ENCODE measurements at places on chromosomes 7 and 10. TPM values are rescaled to one million over a fixed set of nuclear protein-coding genes. Genes with fewer than 3 reads are reported as not detected.

GRCh38 chr10:7444551-7445121 is 33.8 kb upstream of the SFMBT2 start:
- DNase-seq, result no peak

GRCh38 chr10:107894516-107894915 is 730.0 kb upstream of the SORCS1 start:
- no peak for DNase-seq

- DNase-seq, result no peak
Measured at GRCh38 chr10:47381427-47382379, 2.4 kb downstream of the ZNF488 start.

DNA sequence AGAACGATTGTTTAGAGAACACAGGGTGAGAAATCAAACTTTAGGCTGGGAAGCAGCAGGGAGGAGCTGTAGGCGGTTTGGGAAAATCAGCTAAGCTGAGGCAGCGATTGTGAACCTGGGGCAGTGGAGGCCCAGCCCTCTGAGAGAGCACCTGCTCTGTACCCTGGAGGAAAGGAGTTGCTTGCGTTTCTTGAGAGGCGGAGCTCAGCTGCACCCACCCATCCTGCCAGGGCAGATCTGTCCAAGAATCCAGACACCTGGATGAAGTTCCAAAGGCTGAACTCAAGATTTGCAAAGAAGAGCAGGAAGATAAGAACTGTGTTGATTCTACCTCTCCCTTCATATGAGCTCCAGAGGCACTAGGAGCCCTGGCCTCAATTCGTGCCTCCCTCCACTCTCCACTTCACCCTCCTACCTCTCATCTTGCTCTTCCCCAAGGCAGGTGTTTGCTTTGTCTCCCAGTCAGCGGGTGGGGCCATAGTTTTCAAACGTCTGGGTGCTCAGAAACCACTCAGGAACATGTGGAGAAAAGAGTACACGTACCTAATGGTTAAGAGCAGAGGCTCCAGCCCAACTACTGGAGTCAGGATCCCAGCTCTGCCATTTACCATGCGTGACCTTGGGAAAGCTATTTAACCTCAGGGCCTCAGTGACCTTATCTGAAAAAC is 21.5 kb upstream of the TMEM213 start:
- no peak for DNase-seq

DNA sequence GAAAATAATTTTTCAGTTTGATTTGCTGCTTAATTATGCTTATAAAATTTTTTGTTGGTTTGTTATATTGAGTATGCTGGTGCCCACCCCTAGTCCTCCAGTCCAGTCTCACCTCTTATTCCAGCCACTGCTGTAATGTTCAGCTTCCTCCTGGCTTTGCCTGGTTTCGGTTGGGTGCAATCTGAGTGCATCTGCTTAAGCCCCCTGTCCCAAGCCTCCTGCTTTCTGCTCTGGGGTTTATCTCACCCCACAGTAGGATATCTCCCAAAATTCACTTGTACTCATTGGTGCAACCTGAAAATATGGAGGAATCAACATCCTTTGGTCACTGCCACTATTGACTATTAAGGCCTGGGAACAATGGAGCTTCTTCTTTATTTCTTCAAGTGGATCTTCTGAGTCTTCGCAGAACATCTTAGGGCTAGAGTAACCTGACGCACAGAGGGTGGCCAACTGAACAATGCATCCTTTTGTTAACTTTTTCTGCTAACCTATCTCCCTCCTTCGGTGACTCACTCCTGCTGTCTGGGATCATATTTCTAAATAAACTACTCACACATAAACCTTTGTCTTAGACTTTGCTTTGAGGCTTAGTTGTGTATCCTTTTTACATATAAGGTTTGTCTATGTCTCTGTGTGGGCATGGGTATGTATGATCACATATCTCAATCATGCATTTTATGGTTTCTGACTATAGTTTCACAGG is 19.1 kb upstream of the SOSTDC1 start:
- peak; percentile 65 for DNase-seq

- DNase-seq, result no peak
Measured at GRCh38 chr7:5582532-5582935, 158.9 kb upstream of the TNRC18 start.

- no peak for DNase-seq
Measured at GRCh38 chr10:63677001-63677400, 155.8 kb downstream of the REEP3 start.

DNA sequence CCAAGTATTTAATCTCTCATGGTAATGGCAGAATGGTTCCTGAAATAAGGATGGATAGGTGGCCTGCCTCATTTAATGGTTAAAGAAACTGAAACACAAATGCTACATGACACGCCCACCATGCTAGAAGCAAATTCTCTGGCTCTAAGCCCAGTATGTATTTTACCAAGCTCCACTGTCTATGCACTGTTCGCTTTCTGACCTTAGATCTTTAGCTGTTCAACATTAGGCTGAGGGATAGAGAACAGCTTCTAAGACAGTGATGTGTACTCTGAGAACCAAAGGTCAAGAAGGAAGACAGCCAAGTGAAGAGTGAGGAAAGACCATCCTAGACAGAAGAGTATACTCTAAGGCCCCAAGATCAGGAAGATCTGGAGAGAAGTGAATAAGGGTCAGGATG is 26.6 kb downstream of the FAM3C start:
- DNase-seq, result peak; percentile 56

DNA sequence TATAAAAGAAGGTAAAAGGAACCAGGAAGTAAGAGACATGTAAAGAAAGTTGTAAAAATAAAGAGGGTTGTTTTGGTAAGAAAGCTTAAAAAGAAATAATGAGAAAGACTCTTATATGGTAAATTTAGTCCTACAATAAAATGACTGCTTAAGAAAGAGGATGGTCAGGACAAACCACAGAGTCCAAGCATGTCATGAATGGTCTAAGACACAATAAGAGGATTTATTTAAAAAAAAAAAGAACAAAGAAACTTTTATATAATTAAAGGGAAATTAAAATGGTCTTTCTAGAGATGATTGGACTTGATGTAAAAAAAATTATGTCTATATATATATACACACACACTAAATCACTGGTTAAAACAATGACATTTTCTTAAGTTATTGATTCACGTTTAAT is 18.2 kb downstream of the ATAD1 start:
- no peak for DNase-seq

GRCh38 chr10:103712146-103712545 is 143.2 kb downstream of the SH3PXD2A start:
- no peak for DNase-seq

DNA sequence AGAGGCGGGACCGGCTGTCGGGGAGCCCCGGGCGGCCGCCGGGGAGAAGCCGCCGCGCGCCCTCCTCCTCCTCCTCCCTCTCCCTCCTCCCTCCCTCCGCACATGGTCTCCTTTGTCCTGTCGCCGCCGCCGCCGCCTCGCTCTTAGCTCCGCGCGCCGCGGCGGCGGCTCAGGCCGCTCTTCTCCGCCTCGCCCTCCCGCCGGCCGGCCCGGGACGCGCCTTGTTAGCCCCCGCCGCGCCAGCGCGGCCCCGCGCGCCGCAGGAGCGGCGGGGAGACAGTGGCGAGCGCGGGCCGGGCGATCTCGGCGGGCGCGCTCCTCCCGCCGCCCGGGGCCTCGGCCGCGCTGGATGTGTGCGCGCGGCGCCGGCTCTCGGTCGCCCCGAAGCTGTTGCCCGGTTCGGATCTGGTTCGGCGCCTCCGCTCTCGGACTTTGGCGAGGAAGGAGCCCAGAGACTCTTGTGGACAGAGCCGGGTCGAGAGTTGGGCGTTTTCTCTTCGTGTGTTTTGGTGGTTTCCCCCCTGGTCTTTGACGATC is 437.4 kb upstream of the GALNT17 start:
- no peak for DNase-seq

DNA sequence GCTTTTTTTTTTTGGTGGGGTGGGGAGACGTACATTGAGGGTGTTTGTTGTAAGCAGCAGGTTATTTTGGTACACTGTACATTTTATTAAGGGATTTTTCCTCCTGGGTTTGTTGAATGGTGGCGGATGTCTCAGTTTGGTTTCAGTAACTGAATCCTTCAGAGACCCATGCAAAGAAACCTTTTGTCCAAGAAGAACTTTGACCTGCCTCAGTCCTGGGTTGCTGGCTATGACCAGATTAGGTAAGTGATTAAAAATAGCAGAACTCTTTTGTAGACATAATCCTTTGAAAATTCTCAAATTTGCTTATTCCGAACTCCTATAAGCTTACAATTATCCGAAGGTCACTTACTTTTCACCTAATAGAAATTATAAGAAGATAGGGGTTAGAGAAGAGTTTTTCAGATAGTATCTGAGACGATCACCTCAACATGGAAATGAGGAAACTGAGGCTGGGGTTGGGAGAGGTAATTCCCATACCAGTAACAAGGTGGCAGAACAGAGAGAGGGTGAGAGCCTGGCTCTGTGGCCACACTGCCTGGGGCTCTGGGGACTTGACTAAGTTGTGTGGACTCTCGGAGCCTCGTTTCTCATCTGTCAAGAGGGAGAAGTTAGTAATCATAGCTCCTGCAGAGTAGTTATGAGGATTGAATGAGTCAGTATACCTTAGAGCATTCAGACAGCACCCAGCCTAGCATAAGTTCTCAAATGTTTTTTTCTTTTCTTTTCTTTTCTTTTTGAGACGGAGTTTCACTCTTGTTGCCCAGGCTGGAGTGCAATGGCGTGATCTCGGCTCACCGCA is 87.4 kb downstream of the CCNY start:
- peak; percentile 77 for DNase-seq

DNA sequence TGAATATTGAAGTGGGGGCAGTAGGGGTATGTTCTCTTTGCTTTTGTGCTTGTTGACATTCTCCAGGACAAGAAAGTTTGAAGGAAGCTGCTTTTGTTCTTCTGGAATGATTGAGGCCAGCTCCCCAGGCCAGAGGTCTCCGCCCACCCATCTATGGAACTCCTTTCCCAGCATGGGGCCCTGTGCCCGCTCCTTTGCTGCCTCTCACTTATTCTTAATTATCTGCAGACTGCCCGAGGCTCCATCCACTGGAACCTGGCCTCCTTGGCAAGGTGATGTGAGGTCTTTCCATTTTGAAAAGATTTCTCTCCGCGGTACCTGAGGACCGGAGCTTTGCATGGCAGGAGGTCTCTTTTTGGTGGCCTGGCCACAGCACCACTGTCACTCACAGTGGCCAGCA is 39.3 kb upstream of the MKI67 start:
- DNase-seq, result no peak

DNA sequence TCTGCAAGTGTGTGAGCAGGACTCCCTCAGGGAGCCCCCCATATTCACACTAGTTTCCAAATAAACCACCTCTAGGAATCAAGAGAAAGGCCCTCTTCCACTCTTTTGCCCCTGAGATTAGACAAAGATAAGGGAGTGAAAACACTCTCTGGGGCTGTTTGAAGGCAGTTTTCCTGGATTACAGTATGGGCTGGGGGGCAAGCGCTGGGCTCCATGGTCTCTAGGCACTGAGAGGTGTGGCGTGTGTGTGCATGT is 1.0 kb downstream of the AQP1 start:
- no peak for DNase-seq

BTRC gene
- total RNA-seq, result 19.6 TPM

H2BK1 gene
- not detected for total RNA-seq

FKBP14 gene
- total RNA-seq, result 35.4 TPM

NPSR1 gene
- total RNA-seq, result not detected

EBLN1 gene
- total RNA-seq, result not detected

TMEM236 gene
- 0.10 TPM for total RNA-seq

CTAGE4 gene
- 17.4 TPM for total RNA-seq

GNAI1 gene
- total RNA-seq, result 101 TPM
